Type B pancreatic cell (in vitro differentiated cells): ENCODE measurements at places on chromosomes 2 and 18. TPM values are rescaled to one million over a fixed set of nuclear protein-coding genes. Genes with fewer than 3 reads are reported as not detected.
A peak's percentile ranks its signal among the peaks of the same experiment; 100 is the strongest.

- no peak overlapping the region for H3K4me3 ChIP-seq
- no peaks in the 10 kb centered on the region for H3K27me3 ChIP-seq
- peaks cover 3% of the 10 kb centered on the region for H3K4me1 ChIP-seq
- no peak overlapping the region for H3K27ac ChIP-seq
These were observed 31.3 kb downstream of the PTPRM start for GRCh38 chr18:7598167-7599047.

DNA sequence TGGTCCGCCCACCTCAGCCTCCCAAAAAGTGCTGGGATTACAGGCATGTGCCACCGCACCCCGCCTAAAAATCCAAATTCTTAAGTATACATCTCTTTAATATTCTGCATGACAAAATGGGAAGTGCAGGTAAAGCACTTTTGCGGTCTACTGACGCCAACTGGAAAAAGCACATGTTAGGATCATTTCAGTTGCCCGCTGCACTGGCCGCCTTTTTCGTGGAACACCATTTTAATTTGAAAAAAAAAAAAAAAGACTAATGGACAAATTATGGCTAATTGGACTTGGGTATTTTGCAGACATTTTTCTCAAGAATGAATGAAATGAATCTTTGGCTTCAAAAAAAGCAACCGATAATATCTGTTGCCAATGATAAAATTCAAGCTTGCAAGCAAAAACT, 129.3 kb upstream of the GPC1 start:
- peak; percentile 32 for DNase-seq
- peaks cover 9% of the 10 kb centered on the region for H3K4me1 ChIP-seq
- peaks cover 7% of the 10 kb centered on the region for H3K27me3 ChIP-seq
- no peak overlapping the region for H3K4me3 ChIP-seq

DNA sequence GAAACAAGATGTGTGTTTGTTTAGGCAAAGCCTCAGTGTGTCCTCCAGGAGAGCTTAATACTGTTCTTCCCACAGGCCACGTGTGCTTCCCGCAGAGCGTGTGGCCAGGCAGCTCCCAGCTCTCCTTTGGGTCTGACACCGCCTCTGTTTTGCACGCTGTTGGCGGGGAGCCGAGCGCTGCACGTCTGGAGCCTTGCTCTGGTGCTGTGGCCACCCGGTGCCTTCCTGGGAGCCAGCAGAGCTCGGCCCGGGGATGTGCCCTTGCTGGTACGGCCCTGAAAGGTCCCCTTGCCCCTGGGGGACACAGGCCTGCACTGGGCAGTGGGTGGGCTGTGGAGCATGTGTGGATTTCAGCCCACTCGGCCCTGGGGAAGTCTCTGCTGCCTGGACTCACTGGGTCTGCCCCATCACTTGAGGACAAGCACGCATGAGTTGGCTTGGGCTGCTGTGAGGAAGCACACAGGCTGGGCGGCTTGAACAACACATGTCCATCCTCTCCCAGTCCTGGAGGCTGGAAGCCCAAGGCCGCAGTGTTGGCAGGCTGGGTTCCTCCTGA, 160.7 kb upstream of the HDAC4 start:
- H3K36me3 ChIP-seq, result no peaks in the 10 kb centered on the region
- peaks cover 17% of the 10 kb centered on the region for H3K27me3 ChIP-seq
- no peak overlapping the region for H3K4me3 ChIP-seq
- H3K27ac ChIP-seq, result no peak overlapping the region

DNA sequence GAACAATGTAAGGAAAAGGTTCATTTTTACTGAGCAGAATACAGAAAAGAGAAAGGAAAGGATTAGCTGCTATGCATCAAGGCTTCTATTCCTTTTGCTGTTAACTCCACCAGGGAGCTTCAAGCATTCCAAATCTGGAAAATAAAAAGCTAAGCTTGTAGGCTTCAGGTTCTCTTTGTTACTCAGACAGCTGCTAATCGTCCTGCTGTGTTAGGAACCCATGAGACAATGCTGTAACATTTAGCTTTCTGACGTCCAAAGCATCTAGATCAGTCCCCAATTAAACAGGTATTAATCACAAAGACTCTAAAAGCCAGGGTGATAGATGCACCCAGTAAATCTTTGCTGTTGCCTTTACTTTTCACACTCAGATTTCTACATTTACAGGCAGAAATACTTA, 103.8 kb downstream of the EPHA4 start:
- H3K4me3 ChIP-seq, result no peak overlapping the region
- H3K27ac ChIP-seq, result no peak overlapping the region
- peaks cover 7% of the 10 kb centered on the region for H3K27me3 ChIP-seq
- DNase-seq, result no peak

GRCh38 chr18:34734056-34734455, 24.0 kb downstream of the DTNA start:
- no peak for DNase-seq
- H3K27ac ChIP-seq, result no peak overlapping the region
- H3K36me3 ChIP-seq, result peaks cover 3% of the 10 kb centered on the region
- no peak overlapping the region for H3K4me3 ChIP-seq
- H3K27me3 ChIP-seq, result no peaks in the 10 kb centered on the region

DNA sequence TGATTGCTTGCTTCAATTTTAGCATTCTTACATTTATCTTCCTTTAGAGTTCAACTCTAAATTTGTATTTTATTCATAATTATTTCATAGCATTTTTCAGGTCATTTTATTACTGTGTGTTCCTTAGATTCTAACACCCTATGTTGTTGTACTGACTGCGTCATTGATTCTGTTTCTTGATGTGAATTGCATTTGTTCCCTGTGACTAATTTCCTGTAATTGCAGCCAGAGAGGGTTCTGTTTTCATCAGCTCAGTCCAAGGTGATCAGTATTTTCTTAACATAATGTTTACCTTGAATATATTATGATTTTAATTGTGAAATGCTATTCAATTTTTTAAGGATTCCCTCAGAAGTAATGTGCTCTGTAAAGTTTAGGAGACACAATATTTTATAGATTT, 970.2 kb upstream of the PIK3C3 start:
- no peaks in the 10 kb centered on the region for H3K4me1 ChIP-seq
- DNase-seq, result no peak
- no peaks in the 10 kb centered on the region for H3K36me3 ChIP-seq

GRCh38 chr2:197932374-197932773, 128.0 kb downstream of the PLCL1 start:
- H3K4me1 ChIP-seq, result no peaks in the 10 kb centered on the region
- no peak for DNase-seq
- no peaks in the 10 kb centered on the region for H3K27me3 ChIP-seq
- H3K36me3 ChIP-seq, result no peaks in the 10 kb centered on the region

- H3K27me3 ChIP-seq, result peaks cover 7% of the 10 kb centered on the region
- no peaks in the 10 kb centered on the region for H3K36me3 ChIP-seq
- no peak overlapping the region for H3K4me3 ChIP-seq
- no peak overlapping the region for H3K27ac ChIP-seq
- no peak for DNase-seq
- H3K4me1 ChIP-seq, result no peaks in the 10 kb centered on the region
These were observed 39.1 kb downstream of the LRRC30 start for GRCh38 chr18:7269942-7270341.

DNA sequence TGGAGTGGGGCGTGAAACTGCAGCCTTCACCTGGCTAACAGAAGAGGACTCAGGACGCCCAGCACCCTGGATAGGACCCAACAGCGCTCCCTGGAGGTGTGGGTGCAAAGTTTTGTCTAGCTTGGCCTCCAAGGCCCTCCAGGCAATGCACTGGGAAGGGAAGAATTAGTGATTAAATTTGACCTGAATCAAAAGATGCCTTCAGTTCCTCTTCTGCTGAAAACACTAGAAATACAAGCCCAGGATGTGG, 779 bp upstream of the TRIB2 start:
- H3K27me3 ChIP-seq, result peaks cover 4% of the 10 kb centered on the region
- no peaks in the 10 kb centered on the region for H3K36me3 ChIP-seq
- H3K4me3 ChIP-seq, result peak overlapping the region; percentile 95
- peak; percentile 80 for DNase-seq
- peaks cover 25% of the 10 kb centered on the region for H3K4me1 ChIP-seq
- peak overlapping the region; percentile 92 for H3K27ac ChIP-seq

DNA sequence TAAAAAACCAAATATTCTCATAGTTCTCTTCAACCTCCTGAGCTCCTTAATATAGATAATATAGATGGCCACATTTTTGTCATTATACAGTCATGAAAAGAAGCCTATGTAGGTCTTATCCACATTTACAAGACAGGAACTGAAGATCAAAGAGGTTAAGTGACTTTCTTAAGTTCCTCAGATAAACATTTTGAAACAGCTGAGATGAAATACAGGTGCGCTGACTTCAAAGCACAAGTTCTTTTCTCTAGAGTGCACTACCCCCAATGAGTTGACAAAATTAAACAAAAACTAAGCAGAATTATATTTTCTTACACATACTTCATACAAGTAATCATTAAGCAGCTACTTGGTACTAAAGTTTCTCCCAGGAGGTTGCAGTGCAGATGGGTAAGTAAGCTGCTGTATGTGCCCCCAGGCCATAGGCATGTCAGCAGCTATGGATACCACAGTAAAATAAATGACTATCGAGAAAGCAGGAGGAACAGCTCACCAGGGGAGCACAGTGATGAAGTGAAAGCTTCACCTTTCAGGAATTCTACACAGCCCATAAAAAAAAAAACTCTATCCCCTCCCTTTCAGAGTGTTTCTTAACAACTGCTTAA, 199.8 kb downstream of the DPP10 start:
- H3K27me3 ChIP-seq, result no peaks in the 10 kb centered on the region
- no peaks in the 10 kb centered on the region for H3K36me3 ChIP-seq
- peaks cover 18% of the 10 kb centered on the region for H3K4me1 ChIP-seq
- H3K27ac ChIP-seq, result peak overlapping the region; percentile 28
- no peak overlapping the region for H3K4me3 ChIP-seq

DNA sequence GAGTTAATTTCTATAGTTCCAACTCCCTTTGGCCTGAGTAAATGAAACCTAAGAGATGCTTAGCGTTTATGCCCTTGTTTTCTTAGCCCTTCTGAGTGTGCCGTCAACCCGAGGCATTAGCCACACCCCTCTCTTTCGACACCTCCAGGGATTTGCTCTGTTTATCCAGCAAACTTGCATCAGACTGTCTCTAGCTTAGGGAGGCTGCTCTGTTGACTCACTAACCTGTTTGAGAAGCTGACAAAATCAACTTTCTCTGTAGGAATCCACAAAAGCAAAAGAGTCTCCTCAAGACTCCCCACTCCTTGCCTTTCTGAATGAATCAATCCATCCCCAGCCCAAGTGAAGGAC, 317.6 kb downstream of the TNS1 start:
- peaks cover 18% of the 10 kb centered on the region for H3K4me1 ChIP-seq
- H3K27me3 ChIP-seq, result no peaks in the 10 kb centered on the region
- H3K4me3 ChIP-seq, result peak overlapping the region; percentile 15
- no peaks in the 10 kb centered on the region for H3K36me3 ChIP-seq
- peak overlapping the region; percentile 86 for H3K27ac ChIP-seq

DNA sequence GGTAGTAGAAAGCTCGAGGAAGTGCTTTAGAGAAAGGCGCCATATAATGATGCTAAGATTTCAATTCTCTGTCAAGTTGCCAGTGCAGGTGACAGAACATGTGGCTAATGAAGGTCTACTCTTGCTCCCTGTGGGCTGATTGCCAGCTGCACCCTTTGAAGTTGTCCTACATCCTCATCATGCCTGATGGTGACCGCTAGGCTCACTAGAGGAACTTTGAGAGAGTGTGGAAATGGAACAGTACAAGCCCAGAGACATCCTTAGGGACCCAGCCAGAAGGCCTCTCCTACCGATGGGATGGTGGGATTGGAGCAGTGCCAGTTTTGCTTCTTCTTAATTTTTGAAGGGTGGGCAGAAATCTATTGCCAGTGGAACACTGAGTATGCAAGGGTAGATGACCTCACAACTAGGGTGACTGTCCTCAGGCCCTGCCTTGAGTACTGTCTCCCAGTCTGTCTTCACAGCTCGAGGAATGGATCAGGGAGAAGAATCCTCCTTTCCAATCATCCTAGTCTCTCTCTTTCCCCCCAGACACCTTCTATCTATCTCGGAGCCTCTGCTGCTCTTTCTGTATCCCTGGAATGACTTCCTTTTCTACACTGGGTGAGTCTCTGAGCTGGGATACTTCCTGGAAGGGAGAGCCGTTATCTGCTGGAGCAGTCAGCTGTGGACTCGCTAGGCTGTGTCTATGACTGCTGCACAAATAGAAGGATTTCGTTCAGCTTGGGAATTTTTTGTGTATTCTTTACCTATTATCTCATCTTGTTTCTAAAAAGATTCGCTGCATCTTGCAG, 33.5 kb downstream of the LGALSL start:
- H3K4me1 ChIP-seq, result peaks cover 36% of the 10 kb centered on the region
- no peak for DNase-seq
- no peak overlapping the region for H3K27ac ChIP-seq
- peaks cover 6% of the 10 kb centered on the region for H3K27me3 ChIP-seq

DNA sequence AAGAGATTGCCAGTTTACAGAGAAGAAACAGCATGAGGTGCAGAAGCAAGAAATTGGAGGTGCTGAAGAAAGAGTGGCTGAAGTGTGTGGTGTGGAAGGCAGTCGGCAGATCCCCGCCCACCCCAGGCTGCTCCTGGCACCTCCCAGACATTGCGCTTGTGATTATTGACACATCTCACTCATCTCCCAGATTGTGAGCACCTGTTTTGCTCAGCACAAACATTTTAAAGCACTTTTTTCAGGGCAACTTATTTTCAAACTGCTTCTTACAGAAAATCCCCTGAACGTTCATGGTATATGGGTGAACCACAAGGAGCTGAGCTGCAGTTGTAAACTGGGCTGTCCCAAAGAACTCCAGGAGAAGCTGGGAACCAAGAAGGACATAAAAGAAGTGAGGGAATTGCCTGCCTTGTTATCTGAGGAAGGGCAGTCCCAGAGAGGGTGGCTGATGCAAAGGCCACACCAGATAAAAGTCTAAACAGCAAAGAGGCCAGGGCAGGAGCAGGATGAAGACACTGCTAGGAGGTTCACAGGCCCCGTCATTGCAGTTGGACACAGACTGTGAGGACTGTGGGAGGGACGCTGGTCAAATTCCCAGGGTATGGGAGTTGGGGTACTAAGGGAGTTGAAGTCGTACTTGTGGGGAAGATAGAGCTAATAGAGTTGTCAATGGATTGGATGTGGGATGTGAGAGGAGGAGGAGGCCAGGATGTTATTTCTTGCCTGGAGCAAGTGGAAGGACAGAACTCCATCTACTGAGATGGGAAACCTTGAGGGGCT, 65.1 kb downstream of the INPP4A start:
- no peak overlapping the region for H3K4me3 ChIP-seq
- H3K4me1 ChIP-seq, result peaks cover 31% of the 10 kb centered on the region
- no peak overlapping the region for H3K27ac ChIP-seq
- peak; percentile 36 for DNase-seq

- no peak overlapping the region for H3K27ac ChIP-seq
- no peaks in the 10 kb centered on the region for H3K27me3 ChIP-seq
- H3K4me3 ChIP-seq, result no peak overlapping the region
- peaks cover 4% of the 10 kb centered on the region for H3K4me1 ChIP-seq
- H3K36me3 ChIP-seq, result no peaks in the 10 kb centered on the region
These were observed 209.9 kb downstream of the ARL4C start for GRCh38 chr2:234286956-234287355.

- peak overlapping the region; percentile 24 for H3K27ac ChIP-seq
- H3K36me3 ChIP-seq, result no peaks in the 10 kb centered on the region
- no peak for DNase-seq
- no peak overlapping the region for H3K4me3 ChIP-seq
These were observed 87.3 kb downstream of the MALT1 start for GRCh38 chr18:58758606-58759005.

- H3K36me3 ChIP-seq, result no peaks in the 10 kb centered on the region
- H3K27ac ChIP-seq, result peak overlapping the region; percentile 55
- no peaks in the 10 kb centered on the region for H3K27me3 ChIP-seq
- no peak overlapping the region for H3K4me3 ChIP-seq
These were observed 11.0 kb downstream of the ANKRD12 start for GRCh38 chr18:9147440-9148202.

The C18orf54 gene
- total RNA-seq, result 3.8 and 18.4 TPM in 2 replicates

The ROCK1 gene
- 36.6 and 42.4 TPM in 2 replicates for total RNA-seq

The BMP10 gene
- total RNA-seq, result 0.36 TPM in 1 of 2 replicates, not detected in the other

The TRPM8 gene
- 0.60 and 0.62 TPM in 2 replicates for total RNA-seq

The SFT2D3 gene
- 10.7 and 12.5 TPM in 2 replicates for total RNA-seq

The SERPINB4 gene
- 0.17 TPM in 1 of 2 replicates, not detected in the other for total RNA-seq

The FHL2 gene
- 19.9 and 21.9 TPM in 2 replicates for total RNA-seq
